ENCODE measurements at places on chromosomes 3 and 15. TPM values are rescaled to one million over a fixed set of nuclear protein-coding genes. Genes with fewer than 3 reads are reported as not detected.
A peak's percentile ranks its signal among the peaks of the same experiment; 100 is the strongest.

Gene C3orf70
- total RNA-seq, result 1.6 TPM

- peaks cover 6% of the 10 kb centered on the region for H3K4me1 ChIP-seq
- no peak for DNase-seq
- H3K27me3 ChIP-seq, result no peaks in the 10 kb centered on the region
- no peaks in the 10 kb centered on the region for H3K36me3 ChIP-seq
- no peak overlapping the region for H3K27ac ChIP-seq
These were observed 1245.6 kb downstream of the OTOL1 start for GRCh38 chr3:162742159-162742717.

Gene CACNA2D2
- 7.8 TPM for total RNA-seq

GRCh38 chr15:50186752-50187151, 4.8 kb downstream of the SLC27A2 start:
- H3K27me3 ChIP-seq, result peaks cover 22% of the 10 kb centered on the region
- H3K4me1 ChIP-seq, result peaks cover 4% of the 10 kb centered on the region
- no peak for DNase-seq
- no peak overlapping the region for H3K27ac ChIP-seq
- no peak overlapping the region for H3K4me3 ChIP-seq

GRCh38 chr15:43150191-43150929, 17.0 kb downstream of the TMEM62 start:
- H3K4me3 ChIP-seq, result no peak overlapping the region
- no peak for DNase-seq
- no peaks in the 10 kb centered on the region for H3K27me3 ChIP-seq
- H3K4me1 ChIP-seq, result no peaks in the 10 kb centered on the region
- H3K27ac ChIP-seq, result no peak overlapping the region

- no peaks in the 10 kb centered on the region for H3K36me3 ChIP-seq
- H3K4me3 ChIP-seq, result no peak overlapping the region
- H3K27ac ChIP-seq, result no peak overlapping the region
- DNase-seq, result no peak
- H3K27me3 ChIP-seq, result peaks cover 44% of the 10 kb centered on the region
- no peaks in the 10 kb centered on the region for H3K4me1 ChIP-seq
These were observed 75.3 kb upstream of the PRR20G start for GRCh38 chr3:127363171-127363570.

GRCh38 chr15:33737687-33738601, 230.4 kb upstream of the CHRM5 start:
- peaks cover 24% of the 10 kb centered on the region for H3K4me1 ChIP-seq
- peaks cover 10% of the 10 kb centered on the region for H3K27me3 ChIP-seq
- H3K27ac ChIP-seq, result no peak overlapping the region
- H3K4me3 ChIP-seq, result peak overlapping the region; percentile 62
- no peak for DNase-seq

DNA sequence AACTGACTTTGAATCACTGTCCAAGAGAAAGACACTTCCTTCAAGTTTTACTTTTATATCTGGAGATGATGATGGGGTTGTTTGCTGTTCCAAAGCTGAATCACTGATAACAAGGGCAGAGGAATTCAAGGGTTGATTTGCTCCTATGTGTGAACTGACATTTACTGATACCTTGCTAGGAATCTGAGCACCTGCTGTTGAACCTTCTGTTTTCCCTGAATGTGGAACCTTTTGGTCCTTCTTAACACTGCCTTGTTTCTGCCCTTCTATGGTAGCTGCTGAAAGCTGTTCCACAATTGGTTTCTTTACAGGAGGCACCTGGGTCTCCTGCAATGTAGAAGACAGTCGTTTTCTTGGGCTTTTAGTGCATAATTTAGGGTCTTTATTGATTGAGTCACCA, 102.0 kb upstream of the NEDD4 start:
- peaks cover 37% of the 10 kb centered on the region for H3K36me3 ChIP-seq
- H3K27ac ChIP-seq, result no peak overlapping the region
- no peak for DNase-seq
- no peaks in the 10 kb centered on the region for H3K27me3 ChIP-seq
- no peak overlapping the region for H3K4me3 ChIP-seq

DNA sequence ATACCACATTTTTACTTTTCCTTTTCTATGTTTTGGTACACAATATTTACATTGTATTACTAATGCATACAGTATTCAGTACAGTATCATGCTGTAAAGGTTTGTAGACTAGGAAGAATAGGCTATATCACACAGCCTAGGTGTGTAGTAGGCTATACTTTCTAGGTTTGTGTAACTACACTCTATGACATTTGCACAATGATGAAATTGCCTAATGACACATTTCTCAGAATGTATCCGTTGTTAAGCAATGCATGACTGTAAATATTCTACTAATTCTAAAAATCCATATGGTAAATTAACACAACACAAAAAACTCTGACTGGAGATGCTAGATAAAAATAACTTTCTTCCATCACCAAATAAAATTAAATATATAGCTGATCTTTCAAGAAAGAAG, 16.2 kb downstream of the NEDD4 start:
- no peak for DNase-seq
- no peaks in the 10 kb centered on the region for H3K4me1 ChIP-seq
- H3K27me3 ChIP-seq, result no peaks in the 10 kb centered on the region
- H3K4me3 ChIP-seq, result no peak overlapping the region
- no peak overlapping the region for H3K27ac ChIP-seq

DNA sequence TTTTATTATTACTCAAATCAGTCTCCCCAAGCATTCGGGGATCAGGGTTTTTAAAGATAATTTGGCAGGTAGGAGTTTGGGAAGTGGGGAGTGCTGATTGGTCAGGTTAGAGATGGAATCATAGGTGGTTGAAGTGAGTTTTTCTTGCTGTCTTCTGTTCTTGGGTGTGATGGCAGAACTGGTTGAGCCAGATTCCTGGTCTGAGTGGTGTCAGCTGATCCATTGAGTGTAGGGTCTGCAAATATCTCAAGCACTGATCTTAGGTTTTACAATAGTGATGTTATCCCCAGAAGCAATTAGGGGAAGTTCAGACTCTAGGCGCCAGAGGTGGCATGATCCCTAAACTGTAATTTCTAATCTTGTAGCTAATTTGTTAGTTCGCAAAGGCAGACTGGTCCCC, 20.6 kb upstream of the TRANK1 start:
- no peaks in the 10 kb centered on the region for H3K27me3 ChIP-seq
- no peak for DNase-seq
- H3K4me1 ChIP-seq, result peaks cover 15% of the 10 kb centered on the region
- peak overlapping the region; percentile 80 for H3K4me3 ChIP-seq
- H3K27ac ChIP-seq, result peak overlapping the region; percentile 90

DNA sequence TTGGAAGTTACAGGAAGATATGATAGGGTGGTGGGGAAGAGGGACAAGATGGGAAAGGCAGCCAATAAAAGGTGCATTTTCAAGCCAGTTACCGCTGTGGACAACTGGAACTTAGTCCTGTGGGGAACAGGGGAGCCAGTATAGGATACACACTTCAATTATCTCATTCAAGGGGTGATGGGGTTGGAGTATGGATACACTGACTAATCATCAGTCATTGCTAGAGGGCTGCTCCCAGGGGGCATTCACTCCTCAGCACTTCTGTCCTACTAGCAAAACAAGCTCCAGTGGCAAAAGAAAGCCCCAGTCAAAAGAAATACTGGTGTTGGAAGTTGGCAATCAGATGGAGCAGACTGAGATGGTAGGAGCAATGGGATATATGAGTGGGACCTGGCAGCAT, 183.4 kb upstream of the GADL1 start:
- peaks cover 7% of the 10 kb centered on the region for H3K4me1 ChIP-seq
- H3K4me3 ChIP-seq, result no peak overlapping the region
- H3K27me3 ChIP-seq, result peaks cover 3% of the 10 kb centered on the region
- no peak overlapping the region for H3K27ac ChIP-seq

GRCh38 chr15:42331235-42331634, 28.1 kb upstream of the CAPN3 start:
- DNase-seq, result no peak
- H3K4me3 ChIP-seq, result no peak overlapping the region
- H3K27me3 ChIP-seq, result no peaks in the 10 kb centered on the region
- no peaks in the 10 kb centered on the region for H3K4me1 ChIP-seq
- H3K27ac ChIP-seq, result no peak overlapping the region
- H3K36me3 ChIP-seq, result peaks cover 9% of the 10 kb centered on the region

DNA sequence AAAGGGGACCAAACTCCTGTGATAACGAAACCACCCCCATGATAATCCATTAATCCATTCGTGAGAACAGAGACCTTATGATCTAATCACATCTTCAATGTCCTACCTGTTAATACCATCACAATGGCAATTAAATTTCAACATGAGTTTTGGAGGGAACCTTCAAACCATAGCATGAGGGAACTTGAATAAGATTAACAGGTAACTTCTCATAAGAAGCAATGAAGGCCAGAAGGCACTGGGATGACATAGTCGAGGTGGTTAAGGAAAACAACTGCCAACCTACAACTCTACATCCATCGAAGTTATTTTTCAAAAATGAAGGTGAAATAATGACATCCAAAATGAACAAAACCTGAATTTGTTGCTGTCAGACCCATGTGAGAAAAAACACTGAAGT, 478.9 kb downstream of the EDEM1 start:
- H3K27me3 ChIP-seq, result no peaks in the 10 kb centered on the region
- DNase-seq, result no peak
- no peak overlapping the region for H3K4me3 ChIP-seq
- no peaks in the 10 kb centered on the region for H3K36me3 ChIP-seq

Gene SSUH2
- 1.4 TPM for total RNA-seq

DNA sequence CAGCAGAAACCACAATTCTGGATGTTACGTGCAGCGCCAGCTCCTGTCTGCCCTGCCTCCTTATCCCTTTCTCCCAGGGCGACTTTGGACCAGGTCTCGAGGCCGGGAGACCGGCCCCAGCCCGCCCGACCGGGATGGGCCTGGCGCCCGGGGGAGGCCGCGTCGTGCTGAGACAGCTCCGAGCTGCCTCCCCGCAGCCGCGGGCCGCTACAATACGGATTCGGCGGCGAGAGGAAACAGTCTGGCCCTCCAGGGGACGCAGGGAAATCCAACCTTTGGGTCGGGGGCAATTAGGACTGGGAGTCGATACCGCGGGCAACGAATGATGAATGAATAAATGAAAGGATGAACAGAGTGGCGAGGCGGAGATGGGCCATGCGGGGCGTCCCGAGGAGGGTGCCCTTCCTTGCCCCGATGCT, 537 bp downstream of the GRAMD2A start:
- H3K4me1 ChIP-seq, result peaks cover 14% of the 10 kb centered on the region
- H3K36me3 ChIP-seq, result peaks cover 4% of the 10 kb centered on the region
- H3K27ac ChIP-seq, result peak overlapping the region; percentile 56
- H3K4me3 ChIP-seq, result peak overlapping the region; percentile 86
- peaks cover 40% of the 10 kb centered on the region for H3K27me3 ChIP-seq

DNA sequence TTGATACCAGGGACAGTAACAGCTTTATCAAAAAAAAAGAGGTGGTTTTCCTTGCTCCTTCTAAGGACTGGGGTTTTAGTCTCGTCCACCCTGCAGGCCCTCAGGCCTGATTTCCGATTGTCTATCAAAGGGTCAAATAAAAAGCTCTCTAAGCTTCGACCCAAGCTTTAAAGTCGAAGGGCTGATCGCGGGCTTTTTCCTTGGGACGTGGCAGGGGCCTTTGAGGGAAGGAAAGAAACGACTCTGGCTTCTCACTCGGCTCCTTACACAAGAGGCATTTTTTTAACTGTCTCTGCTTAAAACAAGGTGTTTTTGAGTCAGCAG, 354 bp upstream of the KLHL24 start:
- H3K27me3 ChIP-seq, result no peaks in the 10 kb centered on the region
- H3K36me3 ChIP-seq, result peaks cover 2% of the 10 kb centered on the region
- H3K4me1 ChIP-seq, result peaks cover 20% of the 10 kb centered on the region
- peak overlapping the region; percentile 94 for H3K4me3 ChIP-seq
- DNase-seq, result no peak

DNA sequence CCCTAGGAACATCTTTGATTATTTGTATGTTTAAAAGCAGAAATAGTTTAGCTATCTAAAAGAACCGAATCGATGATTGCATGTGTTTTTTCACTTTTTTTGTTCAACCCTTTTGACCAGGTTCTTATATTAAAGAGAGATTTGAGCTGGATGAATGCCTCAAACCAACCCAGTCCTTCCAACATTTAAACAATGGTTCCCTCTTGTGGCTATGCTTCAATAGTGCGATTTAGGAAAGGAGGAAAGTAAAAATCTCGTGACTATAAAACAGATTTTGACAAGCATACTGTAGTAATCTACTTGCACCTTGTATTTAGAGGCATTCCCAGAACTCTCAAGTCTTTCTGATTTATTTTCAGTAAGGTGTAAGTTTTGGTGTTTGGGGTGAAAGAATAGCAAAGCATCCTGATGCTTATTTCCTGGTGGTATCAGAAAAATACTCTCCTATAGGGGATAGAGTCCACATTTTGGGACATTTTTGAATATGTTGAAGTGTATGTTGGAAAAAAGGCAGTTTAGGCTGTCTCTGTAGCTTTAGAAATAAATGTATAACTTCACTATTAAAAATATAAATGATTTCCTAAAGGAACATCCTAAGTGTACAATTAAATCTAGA, 159.6 kb upstream of the KCNH8 start:
- peak overlapping the region; percentile 2 for H3K27ac ChIP-seq
- no peak overlapping the region for H3K4me3 ChIP-seq

DNA sequence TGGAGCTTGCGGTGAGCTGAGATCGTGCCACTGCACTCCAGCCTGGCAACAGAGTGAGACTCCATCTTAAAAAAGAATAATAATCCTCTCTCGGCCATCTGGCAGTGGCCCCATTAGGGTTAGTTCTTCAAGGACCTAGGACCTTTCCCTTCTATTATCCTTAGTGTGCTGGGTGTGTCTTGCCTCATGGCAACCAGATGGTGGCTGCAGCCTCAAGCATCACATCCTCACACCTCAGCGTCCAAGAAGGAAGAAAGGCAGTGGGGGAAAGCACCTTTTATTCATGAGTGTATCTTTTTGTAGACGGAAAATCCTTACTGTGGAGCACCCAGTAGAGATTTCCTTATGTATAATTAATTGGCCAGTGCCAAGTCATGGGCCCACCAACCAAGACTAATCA, 42.7 kb upstream of the TFRC start:
- peaks cover 14% of the 10 kb centered on the region for H3K4me1 ChIP-seq
- no peaks in the 10 kb centered on the region for H3K27me3 ChIP-seq
- no peak overlapping the region for H3K27ac ChIP-seq
- H3K36me3 ChIP-seq, result no peaks in the 10 kb centered on the region

- H3K36me3 ChIP-seq, result peaks cover 15% of the 10 kb centered on the region
- no peaks in the 10 kb centered on the region for H3K27me3 ChIP-seq
- no peaks in the 10 kb centered on the region for H3K4me1 ChIP-seq
- no peak overlapping the region for H3K27ac ChIP-seq
- DNase-seq, result no peak
- no peak overlapping the region for H3K4me3 ChIP-seq
These were observed 54.4 kb downstream of the C3orf80 start for GRCh38 chr3:160279657-160280056.

- H3K4me1 ChIP-seq, result peaks cover 10% of the 10 kb centered on the region
- H3K4me3 ChIP-seq, result peak overlapping the region; percentile 39
- peaks cover 99% of the 10 kb centered on the region for H3K27me3 ChIP-seq
- no peak for DNase-seq
These were observed 4.4 kb upstream of the FOXB1 start for GRCh38 chr15:59999612-60000112.

DNA sequence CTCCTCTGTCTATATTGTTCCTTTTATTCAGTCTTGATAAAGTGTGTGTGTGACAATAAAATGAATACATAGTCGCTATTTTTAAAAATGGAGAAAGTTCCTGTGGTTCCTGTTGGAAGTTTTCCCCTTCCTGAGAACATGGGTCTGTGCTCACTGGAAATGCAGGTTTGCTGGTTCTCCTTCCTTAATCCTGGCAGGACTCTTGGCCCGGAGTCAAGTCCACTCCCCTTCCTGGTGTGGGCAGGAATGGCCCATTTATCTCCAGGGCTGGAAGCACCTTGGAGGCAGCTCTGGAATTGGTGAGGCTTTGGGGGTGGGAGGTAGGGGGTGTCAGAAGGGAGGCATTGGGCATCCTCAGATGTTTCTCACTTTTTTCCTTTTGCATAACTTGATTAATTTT, 30.1 kb downstream of the FOXL2 start:
- H3K36me3 ChIP-seq, result no peaks in the 10 kb centered on the region
- H3K27ac ChIP-seq, result no peak overlapping the region
- no peak for DNase-seq
- peak overlapping the region; percentile 52 for H3K4me3 ChIP-seq

Gene FAM81A
- 1.4 TPM for total RNA-seq
